ENCODE measurements at places on chromosomes 1 and 21.

- no peak for DNase-seq
Observed at GRCh38 chr1:60637651-60638050, 444.7 kb upstream of the NFIA start.

DNA sequence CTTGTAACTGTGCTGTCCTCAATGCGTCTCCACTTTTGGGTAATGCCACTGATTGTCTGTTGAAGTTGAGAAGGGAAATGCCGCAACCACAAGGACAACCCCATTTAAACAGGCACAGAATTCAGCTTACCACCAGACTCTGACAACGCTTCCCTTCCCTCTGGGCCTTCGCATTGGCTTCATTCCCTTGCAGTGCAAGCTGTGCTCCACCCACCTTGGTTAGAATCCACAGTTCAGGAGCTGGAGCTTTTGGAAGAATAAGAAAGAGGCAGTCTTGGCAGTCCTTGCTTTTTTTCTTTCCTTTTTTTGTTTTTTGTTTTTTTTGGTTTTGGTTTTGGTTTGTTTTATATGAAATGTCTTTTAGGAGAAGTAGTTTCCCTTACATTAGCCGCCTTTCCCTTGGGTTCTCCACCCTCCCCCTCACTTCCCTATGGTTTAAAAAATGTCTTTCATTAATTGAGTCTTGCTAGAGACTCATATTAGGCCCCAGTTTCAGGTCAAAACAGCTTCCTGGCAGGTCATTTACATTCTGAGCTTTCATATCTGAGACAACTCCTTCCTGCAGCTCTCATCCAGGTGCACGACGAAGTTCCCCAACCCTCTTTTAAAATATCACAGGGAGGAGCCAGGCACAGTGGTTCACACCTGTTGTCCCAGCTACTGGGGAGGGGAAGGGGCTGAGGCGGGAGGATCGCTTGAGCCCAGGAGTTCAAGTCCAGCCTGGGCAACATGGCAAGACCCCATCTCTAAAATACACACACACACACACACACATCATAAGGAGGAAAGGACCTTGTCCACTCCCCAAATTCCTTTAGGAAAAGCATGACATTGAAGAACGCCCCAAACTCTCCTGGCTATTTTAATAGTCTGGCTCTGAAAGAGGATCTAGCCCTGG lies 20.7 kb upstream of the LAX1 start:
- no peak for DNase-seq

DNA sequence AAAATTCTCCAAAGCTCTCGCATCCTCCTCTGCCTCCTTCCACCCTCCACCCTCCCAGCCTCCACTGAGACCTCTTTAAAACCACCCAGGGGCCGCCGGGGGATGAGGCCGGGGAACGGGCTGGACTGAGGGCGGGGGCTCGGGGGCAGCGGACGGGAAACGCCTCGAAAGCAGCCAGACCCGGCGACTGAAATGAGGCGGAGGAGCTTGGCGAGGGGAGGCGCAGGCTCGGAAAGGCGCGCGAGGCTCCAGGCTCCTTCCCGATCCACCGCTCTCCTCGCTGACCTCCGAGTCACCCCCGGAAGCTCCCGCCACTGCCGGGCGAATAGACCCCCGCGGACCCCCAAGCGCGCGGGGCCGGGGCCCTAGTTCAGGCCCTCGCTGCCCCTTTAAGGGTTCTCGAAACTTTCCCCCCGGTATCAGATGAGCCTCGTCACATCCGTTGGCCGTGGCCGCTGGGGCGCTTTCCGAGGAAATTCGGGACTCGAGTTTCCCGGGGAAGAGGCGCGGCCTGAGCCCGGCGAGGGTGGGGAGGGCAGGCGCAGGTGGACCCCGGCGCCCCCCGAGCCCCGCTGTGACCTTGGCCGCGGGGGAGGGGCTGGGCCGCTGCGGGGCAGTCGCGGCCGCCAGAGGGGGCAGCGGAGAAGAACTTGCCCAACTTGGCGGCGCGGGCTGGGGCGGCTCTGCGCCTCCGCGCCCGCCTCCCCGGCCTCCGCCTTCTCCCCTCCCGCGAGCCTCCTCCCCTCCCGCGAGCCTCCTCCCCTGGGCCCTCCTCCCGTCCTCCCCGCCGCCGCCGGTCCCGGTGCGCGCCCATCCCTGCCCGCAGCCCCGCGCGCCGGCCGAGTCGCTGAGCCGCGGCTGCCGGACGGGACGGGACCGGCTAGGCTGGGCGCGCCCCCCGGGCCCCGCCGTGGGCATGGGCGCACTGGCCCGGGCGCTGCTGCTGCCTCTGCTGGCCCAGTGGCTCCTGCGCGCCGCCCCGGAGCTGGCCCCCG lies at the start of gene BACE2:
TSS of gene BACE2 (plus strand) at position 813 of the 995 bp plus-strand sequence. CDS start at position 917, 104 bp downstream.
- DNase-seq = no peak

- peak; percentile 61 for DNase-seq
Observed at GRCh38 chr1:111880881-111881837, 108.3 kb downstream of the KCND3 start.

DNA sequence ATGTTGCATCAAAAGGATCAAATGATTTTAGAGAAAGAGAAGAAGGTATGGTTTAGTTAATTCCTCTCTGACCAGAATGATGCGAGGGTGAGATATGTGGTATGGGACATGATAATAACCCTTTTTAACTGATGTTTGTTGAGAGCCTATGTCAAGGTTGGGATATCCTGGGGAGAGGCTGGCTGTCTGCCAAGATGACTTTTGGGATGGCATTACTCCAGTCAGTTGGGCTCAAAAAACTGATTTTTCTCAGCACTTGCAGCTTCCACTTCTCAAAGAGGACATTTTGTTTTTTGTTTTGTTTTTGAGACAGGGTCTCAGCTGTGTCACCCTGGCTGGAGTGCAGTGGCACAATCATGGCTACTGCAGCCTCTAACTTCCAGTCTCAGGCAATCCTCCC lies 17.7 kb upstream of the STX12 start:
- DNase-seq = no peak

Measured in D721Med (cell line).